ENCODE measurements at places on chromosomes 4 and X.

DNA sequence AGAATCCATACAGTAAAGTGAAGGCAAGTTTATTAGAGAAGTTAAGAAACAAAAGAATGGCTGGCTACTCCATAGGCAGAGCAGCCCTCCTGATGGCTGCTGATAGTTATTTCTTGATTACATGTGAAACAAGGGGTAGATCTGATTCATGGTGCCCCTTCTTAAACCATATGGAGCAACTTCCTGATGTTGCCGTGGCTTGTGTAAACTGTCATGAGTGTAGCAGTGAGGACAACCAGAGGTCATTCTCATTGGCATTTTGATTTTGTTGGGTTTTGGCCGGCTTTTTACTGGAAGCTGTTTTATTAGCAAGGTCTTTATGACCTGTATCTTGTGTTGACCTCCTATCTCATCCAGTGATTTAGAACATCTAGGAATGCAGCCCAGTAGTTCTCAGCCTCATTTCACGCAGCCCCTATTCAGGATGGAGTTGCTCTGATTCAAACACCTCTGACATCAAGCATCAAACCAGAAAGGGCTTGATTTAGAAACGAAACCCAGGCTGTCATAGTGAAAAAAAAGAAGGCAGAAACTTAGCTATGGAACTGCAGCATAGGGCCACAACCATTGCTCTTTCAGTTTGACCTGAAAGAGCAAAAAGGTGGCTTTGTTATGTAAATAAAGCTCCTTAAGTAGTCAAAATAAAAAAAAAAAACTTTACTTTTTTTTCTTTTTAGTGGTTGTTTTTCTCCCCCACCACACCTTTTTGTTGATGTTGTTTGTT is 37.8 kb downstream of the SPCS3 start:
- no peak overlapping the region for H3K27ac ChIP-seq
- no peak overlapping the region for H3K4me3 ChIP-seq
- no peaks in the 10 kb centered on the region for H3K36me3 ChIP-seq
- no peaks in the 10 kb centered on the region for H3K27me3 ChIP-seq

DNA sequence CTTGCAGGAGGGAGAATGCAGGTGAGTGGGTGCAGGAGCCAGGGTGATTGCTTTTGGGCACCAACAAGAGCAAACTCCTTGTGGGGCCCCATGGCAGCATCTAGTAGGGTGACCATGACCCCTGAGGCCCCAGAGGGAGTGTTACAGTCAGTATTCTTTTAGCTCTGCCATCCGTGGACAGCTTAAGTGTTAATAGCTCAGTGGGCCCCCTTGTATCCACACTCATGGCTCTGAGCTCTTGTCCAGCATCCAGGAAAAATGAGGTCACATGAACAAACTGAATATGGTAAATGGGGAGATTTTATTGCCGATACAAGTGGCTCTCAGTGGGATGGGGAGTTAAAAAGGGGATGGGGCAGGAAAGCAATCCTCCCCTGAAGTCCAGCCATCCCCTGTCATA is 27.3 kb upstream of the LRCH2 start:
- no peaks in the 10 kb centered on the region for H3K36me3 ChIP-seq
- DNase-seq, result no peak
- H3K4me3 ChIP-seq, result no peak overlapping the region
- no peaks in the 10 kb centered on the region for H3K4me1 ChIP-seq

GRCh38 chr4:40562208-40562607 is 67.5 kb downstream of the RBM47 start:
- no peak overlapping the region for H3K4me3 ChIP-seq
- H3K27ac ChIP-seq, result no peak overlapping the region
- no peaks in the 10 kb centered on the region for H3K36me3 ChIP-seq
- no peaks in the 10 kb centered on the region for H3K27me3 ChIP-seq
- DNase-seq, result no peak
- peaks cover 9% of the 10 kb centered on the region for H3K4me1 ChIP-seq

- H3K36me3 ChIP-seq, result peaks cover 7% of the 10 kb centered on the region
- H3K4me3 ChIP-seq, result no peak overlapping the region
- H3K27me3 ChIP-seq, result no peaks in the 10 kb centered on the region
- H3K4me1 ChIP-seq, result peaks cover 20% of the 10 kb centered on the region
Measured at GRCh38 chr4:48909697-48910096, 3.1 kb upstream of the OCIAD2 start.

GRCh38 chr4:3320361-3321023 is 27.7 kb downstream of the RGS12 start:
- no peak overlapping the region for H3K27ac ChIP-seq
- no peak for DNase-seq
- H3K4me3 ChIP-seq, result no peak overlapping the region
- H3K36me3 ChIP-seq, result no peaks in the 10 kb centered on the region
- no peaks in the 10 kb centered on the region for H3K4me1 ChIP-seq

GRCh38 chr4:146486565-146486964 is 35.2 kb downstream of the SLC10A7 start:
- peaks cover 26% of the 10 kb centered on the region for H3K4me1 ChIP-seq
- no peaks in the 10 kb centered on the region for H3K27me3 ChIP-seq
- no peak for DNase-seq
- peaks cover 50% of the 10 kb centered on the region for H3K36me3 ChIP-seq
- H3K4me3 ChIP-seq, result peak overlapping the region; percentile 6

Data from activated naive CD8-positive, alpha-beta T cell treated with anti-CD3 and anti-CD28 coated beads, Interleukin-2, amount 10 ng/mL, durations not matched to agents 7 days and 5 days (primary cell).